ENCODE measurements at places on chromosomes 6 and 20. TPM values are rescaled to one million over a fixed set of nuclear protein-coding genes. Genes with fewer than 3 reads are reported as not detected.
A peak's percentile ranks its signal among the peaks of the same experiment; 100 is the strongest.

DNA sequence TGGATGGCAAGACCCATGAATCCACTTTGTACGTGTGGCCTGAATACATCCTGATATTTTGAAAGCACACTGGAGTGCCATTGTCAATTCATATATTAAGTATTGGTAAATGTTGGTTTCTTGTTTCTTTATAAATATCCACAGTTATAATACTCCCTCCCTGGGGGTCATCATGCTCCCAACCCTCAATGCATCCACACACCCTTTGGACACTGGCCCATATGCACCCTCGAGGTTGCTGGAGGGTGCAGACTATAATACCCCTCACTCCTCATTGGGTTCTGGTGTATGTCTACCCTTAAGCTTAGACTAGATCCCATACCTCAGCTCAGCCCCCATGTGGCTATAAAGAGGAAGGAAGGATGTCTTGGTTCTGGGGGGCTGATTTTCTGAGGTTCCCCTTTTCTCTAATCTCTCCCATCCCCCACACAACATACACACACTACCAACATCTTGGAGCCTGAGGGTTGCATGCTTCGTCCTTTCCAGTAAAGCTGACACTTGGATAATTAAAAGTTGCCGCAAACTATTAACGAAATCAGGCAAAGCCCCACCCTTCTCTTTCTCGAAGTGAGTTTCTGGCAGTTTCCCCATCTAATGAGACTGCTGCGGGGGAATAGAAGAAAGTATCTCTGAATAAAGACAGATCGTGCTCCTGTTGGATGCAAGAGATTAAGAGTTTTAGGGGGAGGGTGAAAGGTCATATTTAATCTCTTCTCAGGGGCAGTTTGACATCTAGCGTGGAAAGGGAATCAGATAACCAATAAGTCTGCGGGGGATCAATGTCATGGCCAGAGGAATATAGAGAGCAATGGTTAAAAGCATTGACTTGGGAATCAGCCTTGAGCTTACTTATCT, 7.4 kb downstream of the PIM1 start:
- no peak for DNase-seq

GRCh38 chr6:170085475-170086401, 205.1 kb downstream of the DLL1 start:
- no peak for DNase-seq

- peak; percentile 2 for DNase-seq
Observed at GRCh38 chr20:46302106-46302505, 6.2 kb downstream of the CDH22 start.

DNA sequence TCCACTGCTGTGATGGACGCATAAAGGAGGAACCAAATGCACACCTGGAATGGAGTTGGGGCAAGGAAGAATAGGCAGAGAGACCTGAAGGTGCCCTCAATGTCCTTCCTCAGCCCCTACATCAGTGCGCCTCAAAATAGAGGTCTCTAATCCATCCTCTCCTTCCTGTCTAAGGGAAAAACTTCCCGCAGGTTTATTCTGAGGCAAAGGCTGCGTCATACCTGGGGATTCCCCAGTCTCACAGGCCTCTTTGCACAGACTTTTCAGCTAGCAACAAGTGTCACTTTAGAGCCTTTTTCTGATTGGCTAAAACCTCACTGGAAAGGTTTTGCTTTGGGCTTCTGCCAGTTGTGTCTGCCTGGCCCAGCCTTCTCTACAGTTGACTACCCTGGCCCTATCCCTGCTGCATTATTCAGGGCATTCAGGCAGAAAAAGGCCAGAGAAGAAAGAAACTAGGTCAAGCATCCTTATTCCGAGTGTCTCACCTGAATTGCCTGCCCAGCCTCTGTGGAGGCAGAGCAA, 1.8 kb upstream of the HLA-DQB1 start:
- peak; percentile 54 for DNase-seq

- peak; percentile 50 for DNase-seq
Observed at GRCh38 chr6:134517868-134518267, 200.0 kb upstream of the SGK1 start.

- no peak for DNase-seq
Observed at GRCh38 chr6:119676230-119676629, 326.7 kb upstream of the MAN1A1 start.

DNA sequence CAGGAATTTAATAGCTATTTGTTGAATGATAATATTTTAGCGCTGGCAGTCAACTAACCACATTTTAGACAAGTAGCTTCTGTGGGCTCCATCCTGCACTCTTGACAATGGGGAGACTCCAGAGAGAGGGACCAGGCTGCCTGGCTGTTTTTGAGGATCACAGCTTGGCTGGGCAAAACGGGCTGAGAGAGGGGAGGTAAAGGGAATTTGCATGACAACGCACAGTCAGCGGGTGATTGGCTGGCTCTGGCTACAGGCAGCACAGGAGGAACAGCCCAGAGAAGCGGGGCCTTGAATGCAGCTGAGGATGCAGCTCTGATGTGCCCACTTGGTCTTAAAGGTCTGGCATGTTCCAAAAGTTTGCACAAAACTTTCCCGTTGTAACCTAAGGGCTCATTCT, 41.2 kb downstream of the LRFN2 start:
- no peak for DNase-seq

DNA sequence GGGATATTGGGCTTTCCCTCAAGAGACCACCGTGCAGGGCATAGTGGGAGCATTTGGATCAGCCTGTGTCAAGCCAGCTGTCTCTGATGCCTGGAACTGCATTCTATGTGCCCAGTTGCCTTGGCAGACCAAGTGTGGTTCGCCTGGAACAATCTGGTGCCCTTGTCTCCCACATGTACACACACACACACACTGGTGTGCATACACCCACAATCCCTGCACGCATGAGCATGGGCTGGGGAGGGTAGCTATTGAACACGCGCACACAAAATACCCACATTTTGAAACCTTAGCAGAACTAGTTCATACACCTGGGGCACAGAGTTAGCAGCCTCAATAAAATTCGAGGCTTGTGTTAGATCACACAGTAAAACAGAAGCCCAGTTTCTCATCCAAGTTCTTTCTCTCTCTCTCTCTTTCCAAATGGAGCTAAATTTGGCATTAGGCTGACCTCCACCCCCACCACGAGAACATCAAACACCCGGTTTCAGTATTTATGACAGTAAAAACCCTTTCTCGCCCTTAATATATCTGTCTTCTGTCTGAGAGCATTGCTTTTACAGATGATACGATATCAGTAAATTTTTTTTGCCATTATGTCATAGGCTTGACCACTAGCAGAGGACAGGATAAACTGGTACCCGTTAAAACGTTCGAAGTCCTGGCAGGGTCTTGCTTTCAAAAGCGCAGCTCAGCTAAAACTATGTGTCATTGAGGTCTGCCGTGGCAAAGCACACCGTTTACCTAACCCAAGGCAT, 18.2 kb upstream of the NFATC2 start:
- DNase-seq, result no peak

GRCh38 chr6:111971866-111972532, 81.9 kb upstream of the CCN6 start:
- no peak for DNase-seq

DNA sequence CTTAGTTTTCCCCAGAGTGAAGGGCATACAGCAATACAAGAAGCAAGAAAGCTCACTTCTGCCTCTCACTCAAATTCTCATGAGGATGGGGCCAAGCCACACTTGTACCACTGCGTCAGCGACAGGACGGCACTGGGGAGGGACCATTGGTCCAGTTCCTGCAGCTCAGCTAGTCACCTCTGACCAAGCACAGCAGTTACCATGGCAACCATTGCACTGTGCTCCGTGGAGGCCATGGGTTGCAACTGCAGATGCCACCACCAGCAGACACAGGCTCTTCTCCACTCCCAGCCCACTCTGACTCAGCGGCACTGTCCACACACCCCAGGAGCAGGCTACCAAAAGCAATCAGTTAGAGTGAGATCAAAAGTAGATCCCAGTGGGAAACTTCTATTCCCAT, 441.1 kb upstream of the ARID1B start:
- no peak for DNase-seq

- DNase-seq, result peak; percentile 39
Observed at GRCh38 chr6:124881898-124882578, 80.2 kb upstream of the RNF217 start.

- DNase-seq, result no peak
Observed at GRCh38 chr20:46601603-46602122, 49.6 kb downstream of the SLC13A3 start.

GRCh38 chr6:6736791-6737654, 148.5 kb downstream of the LY86 start:
- DNase-seq, result peak; percentile 92

DNA sequence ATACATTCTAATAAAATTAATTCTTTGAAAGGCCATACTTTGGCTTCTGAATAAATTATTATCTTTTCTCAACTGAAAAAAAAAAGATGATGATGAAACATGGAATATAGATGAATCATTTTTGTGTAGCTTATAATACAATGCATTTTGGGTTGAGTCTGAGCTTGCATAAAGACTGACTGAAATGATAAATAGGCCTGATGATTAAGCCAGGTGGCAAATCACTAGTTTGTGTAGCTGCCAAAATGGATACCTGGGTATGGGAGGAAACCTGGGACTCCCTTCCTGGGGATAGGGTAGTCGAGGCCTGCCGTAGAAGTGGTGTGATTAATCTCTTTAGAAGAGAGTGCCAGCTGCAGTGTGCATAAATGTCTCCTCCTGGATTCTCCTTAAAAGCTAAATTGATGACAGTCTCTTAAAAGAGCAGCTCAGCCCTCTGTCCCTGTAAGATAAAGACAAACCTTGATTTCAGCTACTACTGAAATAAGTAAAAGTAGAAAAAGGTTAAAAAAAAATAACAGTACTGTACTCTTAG, 275.1 kb downstream of the GRIK2 start:
- DNase-seq, result no peak

- DNase-seq, result no peak
Observed at GRCh38 chr6:19664878-19665612, 172.1 kb upstream of the ID4 start.

DNA sequence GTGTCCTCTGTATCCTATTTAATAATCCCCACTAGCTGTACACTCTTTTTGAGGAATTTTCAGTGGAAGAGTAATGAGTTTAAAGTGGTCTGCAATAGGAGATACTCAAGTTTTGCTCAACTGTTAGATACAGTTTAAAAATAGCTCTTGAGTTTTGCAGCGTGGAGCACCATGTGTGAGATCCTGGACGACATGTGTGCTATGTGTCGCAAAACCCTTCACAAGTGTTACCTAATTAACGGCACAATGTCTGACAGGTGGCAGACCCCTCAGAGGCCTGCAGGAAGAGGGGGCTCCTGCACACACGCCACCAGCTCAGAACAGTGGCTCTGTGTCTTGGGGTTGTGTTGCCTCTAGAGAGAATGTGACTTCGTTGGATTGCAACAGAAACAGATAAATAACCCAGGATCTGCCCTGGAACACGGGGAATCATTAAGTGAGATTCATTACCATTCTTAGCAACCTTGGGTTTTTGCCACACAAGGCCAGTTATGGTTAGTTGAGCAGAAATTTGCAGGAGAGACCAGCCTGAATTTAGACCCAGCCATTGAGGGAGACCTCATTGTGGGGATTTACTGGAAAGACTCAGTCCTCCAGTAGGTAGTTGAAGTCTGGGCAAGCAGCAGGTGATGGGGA, 73.8 kb downstream of the SASH1 start:
- DNase-seq, result no peak

GRCh38 chr6:106637717-106638341, 8.5 kb downstream of the QRSL1 start:
- DNase-seq, result no peak

GRCh38 chr6:20705741-20706140, 171.5 kb downstream of the CDKAL1 start:
- no peak for DNase-seq

- DNase-seq, result no peak
Observed at GRCh38 chr6:41405941-41406727, 70.7 kb downstream of the NCR2 start.

The SIRPB2 gene
- total RNA-seq, result 4.9 TPM

The WFDC12 gene
- total RNA-seq, result not detected

The BPI gene
- 0.71 TPM for total RNA-seq

The MTRF1L gene
- 27.3 TPM for total RNA-seq

The C4B gene
- 129 TPM for total RNA-seq

The LRRC73 gene
- 2.3 TPM for total RNA-seq

The GINS1 gene
- total RNA-seq, result 0.85 TPM

The WFDC5 gene
- not detected for total RNA-seq

The SLC16A10 gene
- 11.3 TPM for total RNA-seq

The GLP1R gene
- total RNA-seq, result 6.1 TPM
